IPS DF 6.9 (cell line): ENCODE measurements at places on chromosomes 3 and 15.

DNA sequence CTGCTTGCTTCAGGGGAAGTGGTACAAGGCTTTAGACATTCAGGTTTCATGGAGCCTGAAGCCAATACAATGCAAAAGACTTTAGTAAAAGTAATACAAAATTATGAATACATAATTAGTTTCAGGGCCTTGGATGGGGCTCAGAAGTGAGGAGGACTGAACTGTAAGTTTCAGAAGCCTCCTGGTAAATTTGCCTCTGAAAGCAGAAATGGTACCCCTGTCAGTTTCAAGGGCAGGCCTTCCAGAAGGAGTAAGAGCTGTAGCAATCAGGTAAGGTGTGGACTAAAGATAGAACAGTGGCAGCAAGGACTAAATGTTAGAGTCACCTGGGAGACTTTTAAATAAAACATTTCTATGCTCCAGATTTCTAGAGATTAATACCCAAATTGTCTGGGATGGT lies 402.5 kb upstream of the GOLIM4 start:
- DNase-seq, result no peak

GRCh38 chr3:67592057-67592456 lies 62.4 kb downstream of the SUCLG2 start:
- no peak for DNase-seq

- no peak for DNase-seq
These were observed 12.6 kb upstream of the PAK2 start for GRCh38 chr3:196726788-196727675.

GRCh38 chr3:171283183-171283847 lies 176.9 kb downstream of the TNIK start:
- no peak for DNase-seq

DNA sequence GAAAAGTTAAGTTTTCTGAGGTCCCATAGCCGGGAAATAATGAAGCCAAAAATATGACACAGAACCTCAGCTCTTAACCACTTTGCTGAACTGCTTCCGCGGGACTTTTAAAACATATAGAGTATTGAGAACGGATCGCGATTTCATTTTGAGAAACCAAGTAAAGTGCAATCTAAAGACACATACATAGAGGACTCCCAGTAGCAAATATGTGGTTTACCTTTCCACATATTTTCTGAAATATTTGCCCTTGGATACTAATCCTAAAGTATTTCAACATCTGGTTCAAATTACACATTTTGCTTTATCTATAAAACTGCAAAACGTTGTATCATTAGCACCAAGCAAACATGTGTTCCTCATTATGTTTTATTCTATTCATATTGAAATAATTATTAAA lies 776.5 kb downstream of the ROBO2 start:
- no peak for DNase-seq

- no peak for DNase-seq
These were observed 114.3 kb upstream of the SEMA6D start for GRCh38 chr15:47603026-47603425.

DNA sequence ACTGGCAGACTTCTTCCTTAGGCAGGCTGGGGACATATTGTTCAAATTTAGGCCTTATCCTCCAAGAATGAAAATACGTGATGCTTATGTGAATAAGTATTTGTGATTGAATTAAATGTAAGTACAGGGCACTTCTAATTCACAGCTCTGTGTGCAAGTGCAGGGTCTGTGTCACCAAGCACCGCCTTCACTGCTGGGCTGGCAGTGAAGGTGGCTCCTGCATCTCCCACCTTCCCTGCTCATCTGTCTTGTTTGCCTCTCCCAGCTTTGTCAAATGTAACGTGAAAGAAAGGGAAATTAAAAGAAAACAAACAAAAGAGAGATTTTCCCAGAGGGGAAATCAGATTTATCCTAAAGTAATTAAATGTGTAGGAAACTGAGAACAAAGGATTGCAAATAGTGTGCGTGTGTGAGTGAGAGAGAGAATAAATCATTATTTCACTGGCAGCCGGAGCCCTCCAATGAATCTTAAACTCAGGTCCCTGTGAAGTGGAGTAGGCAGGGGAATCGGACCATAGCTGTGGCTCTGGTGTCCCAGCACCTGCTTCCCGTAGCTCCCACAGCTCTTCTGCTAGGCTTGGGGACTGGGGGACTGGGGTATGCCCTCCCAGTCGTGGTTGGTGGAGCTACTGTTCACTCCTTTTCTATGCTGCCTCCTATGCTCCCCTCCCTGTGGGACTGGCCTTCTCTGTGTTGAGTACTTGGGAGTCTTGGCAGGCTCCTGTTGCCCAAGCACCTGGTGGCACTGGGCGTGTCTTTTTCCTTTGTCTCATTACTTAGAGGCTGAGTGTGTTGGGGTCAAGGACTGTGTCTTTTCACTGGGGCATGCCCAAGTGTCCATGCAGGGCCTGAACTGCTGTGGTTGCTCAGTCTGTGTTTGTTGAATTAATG lies 222.2 kb downstream of the EPHB1 start:
- DNase-seq, result no peak
